ENCODE measurements at places on chromosomes 7 and 10.

- DNase-seq: no peak
Measured at GRCh38 chr10:78262860-78263259, 229.2 kb downstream of the RPS24 start.

DNA sequence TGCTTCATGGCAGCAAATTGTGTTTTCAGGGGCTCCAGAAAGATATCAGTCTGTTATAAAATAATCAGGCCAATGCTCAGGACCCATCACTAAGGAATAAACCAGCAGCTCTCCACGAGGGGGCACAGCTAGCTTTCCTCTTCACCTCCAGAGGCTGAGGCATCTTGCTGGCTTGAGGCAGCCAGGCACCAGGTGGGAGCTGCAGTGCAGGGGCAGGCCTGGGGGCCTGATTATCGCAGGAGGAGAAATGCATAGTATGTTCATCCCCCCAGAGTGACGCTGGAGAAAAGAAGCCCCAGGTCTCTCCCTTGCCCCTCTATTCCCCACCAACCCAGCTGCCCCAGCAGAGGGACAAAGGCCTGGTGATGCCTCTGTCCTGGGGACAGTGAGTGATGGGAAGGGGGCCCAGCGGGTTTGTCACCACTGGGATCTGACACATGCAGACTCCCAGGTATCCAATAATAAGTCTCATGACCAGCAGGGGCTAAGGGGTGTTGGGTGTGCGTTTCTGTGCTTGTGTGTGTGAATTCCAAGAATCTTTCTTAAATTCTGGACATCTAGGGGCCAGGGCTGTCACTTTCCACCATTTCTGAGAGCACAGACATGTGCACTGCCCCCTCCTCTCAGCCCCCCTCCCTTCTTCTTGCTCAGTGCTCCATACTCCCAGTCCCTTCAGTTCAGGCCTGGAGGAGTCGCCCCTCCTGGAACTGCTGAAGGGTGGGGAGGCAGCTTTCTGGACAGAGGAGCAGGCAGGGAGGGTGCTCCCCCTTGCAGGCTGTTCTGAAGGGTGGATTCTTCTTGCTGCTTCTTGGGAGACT, 128.1 kb upstream of the FAM20C start:
- no peak for DNase-seq

DNA sequence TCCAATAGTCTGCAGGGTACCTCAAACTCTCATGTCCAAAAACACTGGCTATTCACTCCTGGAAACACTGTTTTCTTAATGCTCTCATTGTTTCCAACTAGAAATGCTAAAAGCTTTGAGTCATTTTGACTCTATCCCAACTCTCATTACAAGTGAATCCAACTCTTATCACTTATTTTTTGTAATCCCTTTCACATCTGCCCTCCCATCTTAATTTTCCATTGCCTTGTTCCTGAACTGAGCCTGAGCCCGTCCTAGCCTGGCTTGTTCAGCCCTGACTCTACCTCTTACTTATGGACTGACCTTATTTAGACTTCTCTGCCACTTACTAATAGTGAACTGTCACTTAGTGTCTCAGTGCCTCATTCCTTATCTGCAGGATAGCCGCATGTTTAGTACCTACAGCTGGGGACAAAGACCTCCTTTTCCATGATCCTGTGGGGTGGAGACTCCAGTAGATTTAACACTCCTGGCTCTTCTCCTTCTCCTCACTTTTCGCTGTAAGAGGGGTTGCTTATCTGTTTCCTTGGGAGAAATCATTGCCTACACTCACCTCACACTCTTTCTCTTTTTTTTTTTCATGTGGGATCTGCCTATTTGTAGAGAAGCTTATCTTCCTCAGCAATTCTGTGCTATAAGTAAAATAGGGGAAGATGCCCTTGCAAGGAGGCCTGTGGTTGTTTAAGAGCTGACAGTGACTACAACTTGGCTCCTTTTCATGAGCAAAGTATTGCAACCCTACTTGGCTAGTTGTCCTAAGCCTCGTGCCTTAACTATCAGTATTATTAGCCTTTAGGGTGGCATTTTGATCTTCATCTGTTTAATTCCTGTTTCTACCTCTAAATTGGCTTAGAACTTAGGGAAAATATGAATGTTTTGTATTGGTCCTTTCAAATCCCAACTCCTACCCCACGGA, 56.4 kb downstream of the SLC16A12 start:
- no peak for DNase-seq

- DNase-seq: no peak
Measured at GRCh38 chr7:21851559-21851967, 94.1 kb downstream of the CDCA7L start.

DNA sequence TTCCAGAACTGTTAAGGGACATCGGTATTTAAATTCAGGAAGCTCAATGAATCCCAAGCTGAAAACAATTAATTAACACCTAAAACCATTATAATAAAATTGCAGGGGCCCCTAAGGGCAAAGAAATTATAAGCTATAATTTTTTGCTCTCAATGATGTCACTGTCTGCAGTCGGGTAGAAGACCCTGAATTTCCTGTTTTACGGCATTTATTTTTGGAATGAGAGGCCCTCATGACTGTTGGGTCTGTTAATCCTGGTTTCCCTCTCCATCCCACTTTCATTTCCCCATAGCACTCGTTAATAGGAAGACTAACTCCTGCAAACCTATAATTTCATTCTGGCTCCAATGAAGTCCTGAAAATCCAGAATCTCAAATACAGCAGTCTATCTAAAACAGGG, 25.8 kb upstream of the GPR37 start:
- no peak for DNase-seq

- DNase-seq: no peak
Measured at GRCh38 chr10:93622942-93623341, 10.6 kb downstream of the PDE6C start.

DNA sequence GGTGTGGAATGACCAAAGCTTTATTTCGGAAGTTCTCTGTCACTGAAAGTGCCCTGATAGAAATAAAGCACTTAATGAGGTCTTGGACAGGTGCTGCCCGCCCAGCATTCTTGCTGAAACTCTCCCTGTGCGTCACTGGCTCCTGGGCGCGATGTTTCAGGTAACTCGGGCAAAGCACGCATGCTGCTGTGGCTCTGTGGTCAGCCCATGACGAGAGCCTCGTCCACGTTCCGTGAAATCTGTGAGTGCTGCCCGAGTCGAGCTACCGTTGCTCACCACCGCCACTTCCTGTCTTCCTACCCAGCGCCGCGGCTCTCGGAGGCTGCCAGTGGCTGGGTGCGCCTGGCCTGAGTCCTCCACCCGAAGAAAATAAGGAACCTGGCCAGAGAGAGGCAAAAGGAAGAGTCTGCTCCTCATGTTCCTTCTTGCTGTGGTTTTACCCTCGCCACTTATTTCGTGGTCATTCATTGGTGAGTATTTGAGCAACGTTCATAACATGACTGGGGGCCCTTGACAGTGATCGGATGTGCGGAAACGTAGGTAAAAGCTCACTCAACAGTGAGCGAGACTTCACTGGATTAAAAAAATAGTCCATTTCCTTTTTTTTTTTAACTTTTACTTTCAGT, 95.5 kb downstream of the MAP3K8 start:
- DNase-seq: peak; percentile 46

- DNase-seq: no peak
Measured at GRCh38 chr10:8379906-8380832, 325.7 kb downstream of the GATA3 start.

GRCh38 chr10:33897291-33897752, 562.9 kb upstream of the NRP1 start:
- DNase-seq: no peak

DNA sequence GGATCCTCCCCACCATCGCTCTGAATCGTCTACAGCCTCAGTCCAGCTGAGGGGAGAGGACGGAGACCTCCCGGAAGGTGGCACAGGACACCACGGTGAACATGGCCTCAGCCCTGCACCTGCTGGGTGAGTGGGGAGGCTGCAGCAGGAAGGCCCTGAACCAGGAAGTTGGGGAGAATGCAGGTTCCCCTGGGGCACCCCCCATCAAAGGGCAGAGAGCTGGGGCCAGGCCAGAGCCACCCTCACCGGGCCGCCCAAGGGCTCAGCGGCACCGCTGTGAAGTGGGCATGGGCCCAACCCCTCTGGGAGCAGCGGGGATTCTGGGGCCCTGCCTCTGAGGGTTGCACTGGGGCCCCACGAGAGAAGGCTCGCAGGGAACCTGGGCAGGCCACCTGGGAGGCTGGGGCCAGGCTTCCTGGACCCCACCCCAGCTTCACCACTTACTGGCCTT, 98.7 kb downstream of the MICALL2 start:
- DNase-seq: no peak

DNA sequence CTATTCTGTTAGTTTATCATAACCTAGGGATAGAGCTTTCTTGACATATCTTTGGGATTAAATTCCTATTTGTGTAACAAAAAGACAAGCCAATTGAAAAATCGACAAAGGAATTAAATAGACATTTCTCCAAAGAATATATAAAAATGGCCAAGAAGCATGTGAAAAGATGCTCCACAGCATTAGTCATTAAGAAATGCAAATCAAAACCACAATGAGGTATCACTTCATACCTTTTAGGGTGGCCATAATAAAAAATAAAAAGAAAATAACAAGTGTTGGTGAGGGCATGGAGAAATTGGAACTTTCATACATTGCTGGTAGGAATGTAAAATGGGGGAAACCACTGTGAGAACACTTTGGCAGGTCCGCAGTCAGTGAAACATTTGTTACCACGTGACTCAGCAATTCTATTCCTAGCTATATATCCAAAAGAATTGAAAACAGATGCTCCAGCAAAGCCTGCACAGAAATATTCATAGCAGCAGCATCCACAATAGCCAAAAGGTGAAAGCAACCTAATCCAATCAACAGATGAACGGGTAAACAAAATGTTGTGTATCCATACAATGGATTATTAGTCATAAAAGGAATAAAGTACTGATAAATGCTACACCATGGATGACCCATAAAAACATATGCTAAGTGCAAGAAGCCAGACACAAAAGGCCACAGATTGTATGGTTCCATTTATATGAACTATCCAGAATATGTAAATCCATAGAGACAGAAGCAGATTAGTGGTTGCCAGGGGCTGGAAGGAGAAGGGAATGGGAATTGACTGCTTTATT, 20.5 kb downstream of the SPAG6 start:
- no peak for DNase-seq

DNA sequence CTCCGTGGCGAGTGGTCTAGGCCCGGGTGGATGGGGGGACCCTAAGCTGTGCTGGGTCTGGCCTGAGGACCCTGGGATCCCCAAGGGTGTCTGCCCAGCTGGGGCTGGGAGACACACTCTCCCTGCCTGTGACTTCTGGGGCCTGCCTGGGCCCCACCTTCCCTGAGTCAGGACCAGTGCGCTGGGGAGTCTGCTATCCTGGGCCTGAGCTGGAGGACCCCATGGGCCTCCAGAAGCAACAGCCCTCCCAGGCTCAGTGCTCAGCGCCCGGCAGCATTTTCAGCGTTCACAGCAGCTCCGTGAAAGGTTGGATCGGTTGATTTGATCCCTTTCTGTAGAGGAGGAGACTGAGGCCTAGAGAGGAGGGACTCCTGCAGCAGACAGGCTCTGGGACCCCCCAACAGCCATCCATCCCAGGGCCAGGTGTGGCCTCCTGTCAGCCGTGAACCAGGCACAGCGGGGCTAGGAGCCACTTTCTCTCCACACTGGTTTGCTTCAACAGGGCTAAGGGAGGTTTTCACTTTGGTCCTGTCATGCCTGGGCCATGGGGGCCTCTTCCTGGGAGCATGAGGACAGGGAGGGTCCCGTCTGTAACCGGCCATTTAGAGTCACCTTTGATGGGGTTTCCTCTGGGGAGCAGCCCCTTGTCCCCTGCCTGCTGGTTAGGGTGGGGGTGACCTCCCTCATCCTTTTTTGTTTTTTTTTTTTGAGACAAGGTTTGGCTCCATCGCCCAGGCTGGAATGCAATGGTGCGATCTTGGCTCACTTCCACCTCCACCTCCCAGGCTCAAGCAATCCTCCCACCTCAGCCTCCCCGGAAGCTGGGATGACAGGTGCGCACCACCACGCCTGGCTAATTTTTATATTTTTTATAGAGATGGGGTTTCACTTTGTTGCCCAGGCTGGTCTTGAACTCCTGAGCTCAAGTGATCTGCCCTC, 12.4 kb downstream of the FOXL3 start:
- DNase-seq: no peak

DNA sequence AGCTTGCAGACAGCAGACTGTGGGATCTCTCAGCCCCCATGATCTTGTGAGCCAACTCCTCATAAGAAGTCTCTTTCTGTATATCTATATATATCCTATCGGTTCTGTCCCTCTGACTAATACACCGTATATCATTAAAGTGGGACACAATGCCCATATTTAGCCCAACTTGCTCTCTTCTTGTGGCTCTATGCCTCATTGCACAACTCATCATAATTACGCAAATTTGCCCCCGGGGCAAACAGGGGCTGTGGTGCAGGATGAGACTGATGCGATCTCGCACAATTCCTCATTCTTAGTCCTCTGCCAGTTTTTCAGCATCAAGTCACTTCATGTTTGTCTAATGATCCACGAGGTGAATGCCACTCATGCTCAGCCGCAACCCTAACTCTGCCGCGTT, 183.2 kb downstream of the PRPF18 start:
- no peak for DNase-seq

- DNase-seq: no peak
Measured at GRCh38 chr10:133100186-133100585, 12.5 kb downstream of the ADGRA1 start.

GRCh38 chr10:101031796-101032636, 982 bp downstream of the SFXN3 start:
- peak; percentile 58 for DNase-seq

DNA sequence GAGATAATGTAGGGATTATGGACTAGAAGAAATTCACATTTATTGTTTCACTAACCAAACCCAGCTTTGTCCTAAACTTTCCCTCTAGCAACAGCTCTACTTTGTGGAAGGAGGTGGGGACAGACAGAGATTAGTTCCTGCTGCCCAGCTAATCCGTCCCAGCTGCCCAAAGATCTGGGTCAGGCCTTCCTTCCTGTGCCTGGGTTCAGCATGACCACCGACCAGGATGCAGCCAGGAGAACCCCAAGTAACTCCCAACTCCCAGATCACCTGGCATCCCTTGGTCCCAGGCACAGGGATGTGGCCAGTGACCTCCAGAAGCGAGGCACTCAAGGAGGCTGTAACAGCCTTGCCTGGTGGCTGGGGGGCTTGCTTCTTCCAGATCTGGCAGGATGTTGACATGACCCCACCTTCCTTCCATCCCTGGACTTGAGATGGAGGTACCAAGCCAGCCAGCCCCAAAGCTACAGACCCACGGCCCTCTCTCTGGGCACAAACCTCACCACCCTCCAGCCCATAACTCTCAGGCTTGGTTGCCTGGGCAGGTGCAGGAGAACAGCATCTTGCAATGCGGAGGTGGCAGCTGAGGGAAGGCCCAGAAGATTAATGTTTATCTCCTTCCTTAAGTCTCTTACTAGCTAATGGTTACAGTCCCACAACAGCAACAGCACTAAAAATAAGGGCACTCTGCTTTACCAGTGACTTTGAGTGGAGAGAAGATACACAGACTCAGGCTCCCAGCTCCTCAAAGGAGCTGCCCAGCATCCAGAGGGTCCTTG, 11.1 kb downstream of the CAMK2G start:
- DNase-seq: no peak

DNA sequence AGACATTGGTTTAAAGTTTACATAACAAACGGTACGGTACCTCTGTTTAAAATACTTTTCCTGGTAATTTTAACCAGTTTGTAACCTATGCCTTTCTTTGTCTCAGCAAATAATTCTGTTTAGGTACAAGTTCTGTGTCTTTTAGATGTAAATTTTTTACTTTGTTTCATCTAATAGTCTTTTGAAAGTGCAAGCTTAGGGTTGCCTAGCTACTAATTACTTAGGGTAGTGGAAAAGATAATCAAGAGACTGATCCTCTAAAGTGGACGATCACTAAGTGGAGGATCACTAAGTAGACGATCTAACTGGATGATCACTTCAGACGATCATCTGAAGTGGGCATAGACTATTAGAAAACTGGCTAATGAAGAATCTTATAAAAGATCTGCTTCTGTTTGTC, 16.1 kb upstream of the FKBP9 start:
- DNase-seq: no peak

Measured in stimulated activated CD4-positive, alpha-beta T cell treated with anti-CD3 and anti-CD28 coated beads, Interleukin-12 subunit alpha, Interleukin-12 subunit beta, amount 100 ng/mL, for 24 hours (primary cell).